ENCODE measurements at places on chromosomes 5 and 9.
A peak's percentile ranks its signal among the peaks of the same experiment; 100 is the strongest.

DNA sequence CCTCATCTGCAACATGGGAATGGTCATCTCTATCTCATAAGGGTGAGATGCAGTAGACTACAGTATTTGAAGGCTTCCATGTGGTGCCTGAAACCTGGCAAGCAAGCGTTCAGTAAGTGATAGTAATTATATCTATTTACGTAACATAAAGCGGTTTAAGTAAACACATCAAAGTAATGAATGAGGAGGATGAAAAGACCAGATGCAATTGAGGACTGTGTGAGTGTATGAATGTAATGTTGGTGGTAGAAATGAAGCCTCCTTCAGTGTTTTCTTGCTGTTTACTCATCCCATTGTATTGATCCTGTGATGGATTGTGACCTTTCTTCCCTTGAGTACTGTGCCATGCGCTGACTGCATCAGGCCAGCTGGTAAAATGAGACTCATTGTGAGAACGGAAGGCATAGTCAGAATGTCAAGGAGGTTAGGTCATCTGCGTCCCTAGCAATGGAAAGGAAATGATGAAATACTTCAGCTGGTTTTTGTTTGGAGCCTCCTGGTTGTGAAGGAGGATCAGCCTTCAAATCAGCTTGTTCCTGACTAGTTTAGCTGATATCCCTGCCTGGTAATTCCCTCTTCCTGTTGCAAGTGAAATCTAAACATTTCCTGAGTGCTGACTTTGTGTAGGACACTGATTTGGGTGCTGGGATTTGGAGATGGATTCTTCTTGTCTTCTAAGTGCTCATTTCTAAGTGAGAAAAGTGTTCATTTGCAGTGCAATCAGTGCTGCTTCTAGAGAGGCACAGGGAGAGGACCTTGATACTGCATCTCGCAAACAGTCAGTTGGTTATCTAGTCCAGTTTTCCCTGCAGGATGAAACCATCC lies 35.6 kb downstream of the TNFSF8 start:
- peak; percentile 25 for DNase-seq

DNA sequence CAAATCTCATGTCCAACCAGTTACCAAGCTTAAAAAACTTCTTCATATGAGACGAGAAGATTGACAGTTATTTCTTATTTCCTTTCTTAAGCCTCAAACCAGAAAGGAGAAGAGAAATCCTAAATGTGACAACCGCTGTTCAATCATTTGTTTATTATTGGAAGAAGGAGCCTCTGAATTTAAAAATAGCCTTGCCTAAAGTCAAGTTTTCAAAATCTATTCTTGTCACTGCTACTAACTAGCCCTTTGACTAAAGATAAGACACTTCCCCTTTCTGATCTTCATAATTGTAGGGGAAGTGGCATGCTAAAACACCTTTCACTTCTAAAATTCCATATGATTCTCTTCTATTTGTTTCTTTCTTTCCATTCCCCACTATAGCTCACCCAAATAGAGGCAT lies 106.2 kb upstream of the EMB start:
- DNase-seq = no peak

GRCh38 chr9:34862836-34863235 lies 95.2 kb upstream of the PHF24 start:
- no peak for DNase-seq

DNA sequence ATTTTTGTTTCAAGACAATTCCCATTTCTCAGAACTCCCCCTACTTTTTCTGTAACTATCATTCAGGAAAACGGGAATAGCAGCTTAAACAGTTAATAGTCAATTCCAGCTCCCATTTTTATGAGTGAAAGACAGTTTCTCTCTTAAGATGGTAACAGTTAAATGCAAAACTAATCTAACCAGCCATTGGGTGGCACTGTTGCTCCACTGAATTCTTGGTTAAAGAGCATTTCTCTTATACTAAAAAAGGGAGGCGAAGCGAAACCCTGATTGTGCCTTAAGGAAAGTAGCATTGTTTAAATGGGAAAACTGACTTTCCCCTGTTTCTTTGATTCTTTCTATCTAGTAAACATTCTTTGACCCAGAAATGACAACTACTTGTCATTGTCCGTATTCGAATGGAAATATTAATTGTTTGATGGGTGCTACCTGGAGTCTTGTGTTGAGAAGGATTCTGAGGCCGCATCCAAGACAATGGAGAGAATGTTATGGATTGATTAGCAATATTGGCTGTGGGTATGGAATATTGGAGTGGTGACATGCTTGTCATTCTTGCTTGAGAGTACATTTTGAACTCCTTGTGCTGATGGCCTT lies 507.8 kb downstream of the MAT2B start:
- DNase-seq = no peak

DNA sequence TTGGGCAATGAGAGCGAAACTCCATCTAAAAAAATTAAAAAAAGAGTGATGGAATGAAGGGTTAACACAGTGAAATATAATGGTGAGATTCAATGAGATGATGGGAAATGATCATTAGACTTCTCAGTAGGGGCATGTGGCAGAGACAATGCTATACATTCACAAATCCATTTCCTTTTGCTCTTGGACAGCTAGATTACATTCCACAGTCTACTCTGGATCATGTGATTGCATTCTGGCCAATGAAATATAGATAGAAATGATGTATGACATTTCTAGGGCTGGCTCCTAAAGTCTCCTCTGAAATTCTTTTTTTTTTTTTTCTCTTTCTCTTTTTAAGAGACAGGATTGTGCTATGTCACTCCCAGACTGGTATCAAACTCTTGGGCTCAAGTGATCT lies 3.8 kb upstream of the GALT start:
- DNase-seq = no peak

DNA sequence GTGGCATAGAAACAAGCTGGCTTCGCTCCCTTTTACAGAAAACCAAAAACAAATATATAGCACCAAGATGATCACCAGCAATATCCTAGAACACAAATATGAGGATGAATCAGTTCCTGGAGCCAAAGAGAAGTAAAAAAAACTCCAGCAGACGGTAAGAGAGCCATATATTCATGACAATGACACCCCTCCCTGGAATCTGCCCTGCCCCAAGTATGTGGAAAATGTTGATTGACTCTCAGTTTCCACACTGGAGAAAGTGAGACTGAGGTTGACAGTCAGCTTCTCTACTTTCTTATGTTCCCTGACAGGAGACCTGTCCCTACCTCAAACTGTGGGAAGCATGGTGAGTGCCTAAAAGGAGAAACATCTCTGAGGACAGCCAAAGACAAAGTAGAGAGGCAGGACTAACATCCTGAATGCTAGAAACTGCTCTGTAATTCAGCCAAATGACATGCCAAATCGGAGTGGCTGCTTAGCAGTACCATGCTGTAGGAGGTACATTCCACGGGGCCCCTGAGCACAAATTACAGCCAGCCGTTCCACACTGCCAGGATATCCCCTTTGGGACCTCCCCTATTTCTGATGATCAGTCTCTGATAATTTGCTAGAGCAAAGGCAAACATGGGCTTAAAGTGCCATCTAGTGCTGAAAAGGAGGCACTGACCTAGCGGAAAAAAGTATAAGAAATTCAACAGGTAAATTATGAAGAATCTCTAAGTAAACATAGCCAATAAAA lies 424.0 kb upstream of the RGMB start:
- no peak for DNase-seq

DNA sequence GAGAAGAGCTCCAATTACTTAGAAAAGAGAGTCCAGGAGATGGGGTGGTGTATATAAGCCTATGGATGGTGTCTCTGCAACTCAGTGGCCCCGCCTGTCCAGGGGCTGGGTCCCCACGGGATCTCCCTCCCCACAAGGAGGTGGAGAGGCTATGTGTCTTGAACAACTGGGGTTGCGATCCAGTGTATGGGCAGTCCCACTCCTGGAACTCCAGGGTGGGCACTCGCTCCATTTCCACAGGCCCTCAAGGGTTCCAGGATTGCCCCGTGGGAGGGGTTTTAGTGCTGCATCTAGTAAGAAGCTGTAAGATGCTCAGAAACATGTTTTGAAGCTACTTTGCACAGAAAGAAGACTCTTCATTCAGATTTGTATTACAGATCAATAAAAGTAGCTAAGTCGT lies 558 bp upstream of the SMAD5 start:
- DNase-seq = no peak

DNA sequence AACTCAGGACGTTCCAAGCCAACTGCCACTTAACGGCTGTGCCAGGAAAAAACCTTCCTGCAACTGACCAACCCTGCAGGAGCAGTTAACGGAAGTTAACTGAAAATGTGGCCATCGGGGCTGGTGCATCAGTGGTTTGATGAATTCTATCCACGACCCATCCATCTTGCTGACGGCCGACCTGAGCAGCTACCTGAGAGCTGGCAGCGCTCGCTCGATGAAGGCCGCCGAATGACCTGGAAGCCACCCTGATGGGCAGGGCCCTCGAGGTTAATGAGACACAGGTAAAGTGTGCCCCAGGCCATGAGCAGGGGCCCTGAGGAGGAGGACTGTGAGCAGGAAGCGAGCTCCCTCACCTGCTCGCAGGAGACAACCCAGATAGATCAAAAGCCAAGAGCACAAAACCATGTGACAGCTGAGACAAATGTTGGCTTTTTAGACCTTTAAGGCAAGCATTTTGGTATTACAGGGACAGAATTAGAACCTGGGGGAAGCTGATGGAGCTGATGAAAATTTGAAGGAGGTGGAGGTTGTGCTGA lies 35.3 kb upstream of the FLT4 start:
- DNase-seq = no peak
